ENCODE measurements at places on chromosomes 16 and 17.

- DNase-seq, result no peak
Observed at GRCh38 chr17:47210105-47210504, 957 bp downstream of the MYL4 start.

DNA sequence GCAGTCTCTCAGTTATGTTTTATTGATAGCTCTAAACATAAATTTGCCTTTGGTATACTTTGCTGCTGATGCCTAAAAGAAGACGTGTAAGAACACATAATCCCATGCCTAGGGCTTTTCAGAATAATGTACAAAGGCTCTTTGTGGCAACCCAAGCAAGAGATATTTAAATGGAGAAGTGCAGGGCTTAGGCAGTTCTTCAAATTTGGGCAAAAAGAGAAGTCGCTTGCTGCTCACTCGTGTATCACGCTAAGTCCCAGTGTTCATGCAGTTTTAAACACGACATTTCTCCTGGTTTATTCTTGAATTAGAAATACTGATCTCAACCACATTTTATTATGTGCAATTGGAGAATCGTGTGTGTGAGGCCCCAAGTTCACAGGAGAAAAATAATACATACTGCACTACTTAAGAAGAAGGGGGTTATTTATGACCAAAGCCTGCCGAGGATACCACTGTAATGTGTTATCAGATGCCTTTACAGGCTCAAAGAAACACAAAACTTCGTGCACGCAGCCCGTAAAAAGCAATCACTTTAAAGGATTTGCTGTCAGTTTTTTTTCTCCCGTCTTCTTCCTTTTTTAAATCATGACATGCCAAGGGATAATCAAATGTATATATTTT, 22.5 kb upstream of the IRX6 start:
- no peak for DNase-seq

DNA sequence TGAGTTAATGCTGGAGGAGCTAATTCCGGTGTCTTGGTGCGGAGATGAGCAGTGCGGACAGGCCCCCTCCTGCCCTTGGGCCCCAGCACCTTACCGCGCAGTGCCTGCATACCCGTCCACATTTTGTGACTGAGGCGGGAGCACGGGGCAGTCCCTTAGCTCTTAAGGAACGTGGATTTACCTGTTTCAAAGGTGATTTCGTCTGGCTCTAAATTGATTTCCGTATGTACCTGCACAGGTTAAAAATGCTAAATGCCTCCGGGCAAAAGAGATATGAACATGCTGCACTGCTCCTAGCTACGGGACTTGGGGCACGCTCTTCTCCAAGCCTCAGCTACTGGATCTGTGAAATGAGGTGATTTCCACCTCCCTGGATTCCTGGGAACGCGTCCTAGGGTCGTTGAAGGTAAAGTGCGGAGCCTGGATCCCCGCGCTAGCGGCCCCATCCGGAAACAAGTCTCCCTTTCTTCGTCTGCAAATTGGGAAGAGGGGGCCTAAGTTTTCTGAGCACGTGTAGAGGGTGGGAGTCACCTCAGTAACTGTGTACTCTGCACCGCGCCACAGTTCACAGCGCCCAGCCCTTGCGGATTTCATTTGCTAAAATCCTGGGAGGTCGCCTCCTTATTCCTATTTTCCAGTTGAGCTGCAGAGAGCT, 669 bp upstream of the CRISPLD2 start:
- no peak for DNase-seq

DNA sequence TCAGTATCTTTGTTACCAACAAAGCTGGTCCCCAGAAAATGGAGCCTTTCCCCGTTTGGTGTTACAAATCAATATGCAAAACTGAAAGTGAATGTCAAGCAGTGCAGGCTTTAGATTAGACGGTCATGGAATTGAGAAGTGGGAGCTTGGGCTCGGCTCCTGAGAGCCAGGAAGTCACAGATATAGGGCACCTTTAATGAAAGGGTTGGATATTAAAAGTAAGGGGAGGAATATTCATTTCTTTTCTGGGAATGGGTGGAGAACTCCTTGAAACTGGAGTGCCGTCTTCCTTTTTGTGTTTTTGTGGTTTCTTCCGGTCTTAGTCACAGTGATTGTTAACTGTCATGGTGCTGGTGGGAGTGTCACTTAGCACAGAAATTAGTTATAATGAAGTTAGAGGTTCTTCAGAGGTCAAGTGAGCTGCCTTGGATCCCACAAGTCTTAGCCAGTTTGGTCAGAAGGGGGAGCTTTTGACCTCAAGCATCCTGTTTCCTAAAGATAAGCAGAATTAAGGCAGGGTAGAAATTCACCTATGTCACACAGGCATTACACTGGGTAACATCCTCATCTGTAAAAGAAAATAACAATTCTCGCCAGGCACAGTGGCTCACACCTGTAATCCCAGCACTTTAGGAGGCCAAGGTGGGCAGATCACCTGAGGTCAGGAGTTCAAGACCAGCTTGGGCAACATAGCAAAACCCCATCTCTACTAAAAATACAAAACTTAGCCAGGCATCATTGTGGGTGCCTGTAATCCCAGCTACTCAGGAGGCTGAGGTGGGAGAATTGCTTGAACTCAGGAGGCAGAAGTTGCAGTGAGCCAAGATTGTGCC, 9.6 kb upstream of the EIF1 start:
- no peak for DNase-seq

- no peak for DNase-seq
Observed at GRCh38 chr16:48280546-48280945, 33.2 kb upstream of the ABCC11 start.
